ENCODE measurements at places on chromosomes 1 and 21. TPM values are rescaled to one million over a fixed set of nuclear protein-coding genes. Genes with fewer than 3 reads are reported as not detected.

UBE2U gene
- polyA plus RNA-seq: not detected

- H3K27me3 ChIP-seq: no peaks in the 10 kb centered on the region
- H3K4me3 ChIP-seq: no peak overlapping the region
These were observed 109.5 kb upstream of the KIF26B start for GRCh38 chr1:245045087-245045881.

TNFRSF8 gene
- polyA plus RNA-seq: 0.23 TPM

- H3K27me3 ChIP-seq: no peaks in the 10 kb centered on the region
- DNase-seq: no peak
- no peaks in the 10 kb centered on the region for H3K4me1 ChIP-seq
- no peak overlapping the region for H3K27ac ChIP-seq
These were observed 8.1 kb upstream of the EPS15 start for GRCh38 chr1:51527144-51527543.

DNA sequence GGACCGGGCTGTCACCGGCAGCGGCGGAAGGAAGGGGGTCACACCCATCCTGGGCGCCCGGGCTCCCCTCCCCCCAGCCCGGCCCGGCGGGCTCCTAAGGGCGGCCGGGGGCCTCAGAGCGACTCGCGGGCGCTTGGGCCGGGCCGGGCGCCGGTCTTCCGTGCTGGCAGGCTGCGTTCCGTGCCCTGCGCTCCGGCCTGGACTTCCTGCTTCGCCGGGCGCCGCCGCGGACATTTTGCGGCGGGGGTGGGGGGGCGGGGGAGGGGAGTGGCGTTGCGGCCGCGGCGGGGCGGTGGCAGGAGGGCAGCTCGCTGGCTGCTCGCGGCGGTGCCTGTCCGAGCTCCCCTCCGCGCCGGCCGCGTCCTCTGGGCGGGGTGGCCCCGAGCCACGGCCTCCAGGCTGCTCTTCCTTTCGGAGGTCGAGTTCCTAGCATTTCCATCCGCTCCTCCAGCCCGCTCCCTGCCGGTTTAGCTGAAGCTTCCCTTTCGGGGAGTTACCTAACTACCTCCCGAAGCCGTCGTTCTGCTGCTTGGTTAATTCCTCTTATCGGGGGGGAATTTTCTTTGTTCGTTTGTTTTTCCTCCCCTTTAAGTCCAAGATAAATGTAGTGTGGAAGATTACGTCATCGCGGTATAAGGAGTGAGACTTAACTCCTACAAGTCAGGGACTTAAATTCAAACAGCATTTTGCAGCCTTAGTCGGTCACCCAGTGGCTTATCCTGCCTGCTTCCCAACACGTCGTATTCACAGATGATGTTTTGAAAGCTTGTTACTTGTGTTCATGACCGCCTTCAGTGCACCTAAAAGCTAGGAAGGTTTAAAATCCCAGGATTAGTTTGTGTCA is 730 bp downstream of the CDC42 start:
- no peaks in the 10 kb centered on the region for H3K27me3 ChIP-seq
- H3K36me3 ChIP-seq: peaks cover 3% of the 10 kb centered on the region
- peak overlapping the region; percentile 91 for H3K4me3 ChIP-seq
- DNase-seq: peak; percentile 88
- H3K27ac ChIP-seq: peak overlapping the region; percentile 95
- peaks cover 27% of the 10 kb centered on the region for H3K4me1 ChIP-seq

DNA sequence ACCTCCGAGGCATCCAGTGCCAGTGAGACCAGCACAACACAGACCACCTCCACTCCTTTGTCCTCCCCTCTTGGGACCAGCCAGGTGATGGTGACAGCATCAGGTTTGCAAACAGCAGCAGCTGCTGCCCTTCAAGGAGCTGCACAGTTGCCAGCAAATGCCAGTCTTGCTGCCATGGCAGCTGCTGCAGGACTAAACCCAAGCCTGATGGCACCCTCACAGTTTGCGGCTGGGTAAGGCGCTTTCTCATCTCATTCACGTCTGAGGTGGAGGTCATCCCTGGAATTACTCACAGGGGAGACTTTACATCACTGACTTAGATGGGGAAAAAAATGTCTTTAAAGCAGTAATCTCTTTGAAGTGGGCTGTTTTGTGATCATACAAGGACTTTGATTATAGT is 106.3 kb downstream of the CD247 start:
- no peaks in the 10 kb centered on the region for H3K4me1 ChIP-seq
- H3K27ac ChIP-seq: no peak overlapping the region
- no peak overlapping the region for H3K4me3 ChIP-seq

DNA sequence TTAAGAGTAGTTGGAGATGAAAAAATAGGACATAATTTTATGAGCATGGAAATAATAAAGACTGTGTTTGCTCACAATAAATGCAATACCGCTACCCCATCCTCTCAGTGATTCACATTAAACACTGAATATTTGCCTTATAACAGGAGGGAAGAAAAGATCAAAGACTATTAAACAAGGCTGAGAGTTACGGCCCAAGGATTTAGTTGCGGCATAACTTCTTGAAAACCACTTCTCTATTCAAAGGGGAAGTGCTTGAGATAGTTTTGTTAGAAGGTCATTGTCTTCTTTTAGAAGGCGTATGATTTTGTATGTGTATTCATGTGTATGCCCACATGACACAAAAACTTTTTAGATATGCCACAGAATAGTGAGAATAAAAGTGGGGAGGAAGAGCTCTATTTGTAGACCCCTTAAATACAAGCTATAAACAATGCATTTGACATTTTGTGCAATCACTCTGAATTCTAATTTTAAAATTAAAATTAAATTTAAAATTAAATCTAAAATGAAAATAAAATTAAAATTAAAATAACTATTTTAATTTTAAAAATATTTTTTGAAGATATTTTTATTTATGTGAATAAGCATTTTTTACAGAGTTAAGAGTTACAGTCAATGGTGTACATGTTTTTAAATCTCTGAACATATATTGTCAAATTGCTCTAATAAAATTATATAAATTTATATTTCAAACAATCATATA is 986.6 kb upstream of the ADAMTS5 start:
- H3K4me3 ChIP-seq: no peak overlapping the region
- H3K4me1 ChIP-seq: no peaks in the 10 kb centered on the region
- no peak overlapping the region for H3K27ac ChIP-seq
- H3K36me3 ChIP-seq: no peaks in the 10 kb centered on the region
- no peak for DNase-seq
- H3K27me3 ChIP-seq: no peaks in the 10 kb centered on the region

GRCh38 chr1:69697340-69697739 is 129.6 kb downstream of the LRRC7 start:
- H3K4me1 ChIP-seq: no peaks in the 10 kb centered on the region
- no peaks in the 10 kb centered on the region for H3K36me3 ChIP-seq
- no peak overlapping the region for H3K4me3 ChIP-seq
- H3K27me3 ChIP-seq: no peaks in the 10 kb centered on the region
- H3K27ac ChIP-seq: no peak overlapping the region
